ENCODE measurements at places on chromosomes 3 and 15.
A peak's percentile ranks its signal among the peaks of the same experiment; 100 is the strongest.

GRCh38 chr15:71530116-71530515 lies 280.2 kb upstream of the NR2E3 start:
- ATAC-seq, result no peak

- no peak for ATAC-seq
Measured at GRCh38 chr3:41209646-41210045, 10.3 kb downstream of the CTNNB1 start.

DNA sequence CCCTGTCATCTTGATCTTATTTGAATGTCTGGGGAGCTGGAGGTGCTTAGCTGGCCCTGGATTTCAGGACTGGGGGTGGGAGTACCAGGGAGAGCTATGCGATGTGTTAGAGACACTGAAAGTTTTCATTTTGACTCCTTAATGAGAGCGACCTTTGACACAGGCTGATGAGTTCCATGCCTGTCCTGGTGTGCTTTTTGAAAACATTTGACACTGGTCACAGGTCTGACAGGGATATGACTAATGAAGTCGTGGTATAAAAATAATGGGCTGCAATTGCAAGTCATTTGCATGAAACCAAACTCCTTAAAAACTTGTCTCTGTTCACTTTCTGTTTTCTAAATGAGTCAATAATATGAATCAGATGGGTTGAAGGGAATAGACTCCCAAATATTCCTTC lies 81.9 kb downstream of the MECOM start:
- ATAC-seq, result peak; percentile 41

GRCh38 chr3:177282119-177282655 lies 84.9 kb upstream of the TBL1XR1 start:
- no peak for ATAC-seq

DNA sequence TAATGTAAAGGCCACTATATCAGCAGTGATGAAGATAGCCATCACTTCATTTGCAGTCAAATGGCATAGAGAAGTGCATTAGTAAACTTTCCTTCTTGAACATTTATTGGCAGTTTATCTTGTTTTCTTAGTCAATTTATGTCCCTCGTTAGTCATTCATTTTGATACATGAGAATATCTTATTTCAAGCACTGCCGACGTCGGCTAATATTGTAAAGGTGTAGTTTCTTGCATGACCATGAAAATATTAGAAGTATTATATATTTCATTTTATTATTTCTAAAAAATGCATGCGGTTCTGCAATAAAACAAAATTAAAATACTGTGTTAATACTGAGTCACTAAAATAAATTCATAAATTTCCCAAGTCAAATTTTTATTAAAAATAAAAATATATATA lies 751.6 kb upstream of the ROBO1 start:
- no peak for ATAC-seq

DNA sequence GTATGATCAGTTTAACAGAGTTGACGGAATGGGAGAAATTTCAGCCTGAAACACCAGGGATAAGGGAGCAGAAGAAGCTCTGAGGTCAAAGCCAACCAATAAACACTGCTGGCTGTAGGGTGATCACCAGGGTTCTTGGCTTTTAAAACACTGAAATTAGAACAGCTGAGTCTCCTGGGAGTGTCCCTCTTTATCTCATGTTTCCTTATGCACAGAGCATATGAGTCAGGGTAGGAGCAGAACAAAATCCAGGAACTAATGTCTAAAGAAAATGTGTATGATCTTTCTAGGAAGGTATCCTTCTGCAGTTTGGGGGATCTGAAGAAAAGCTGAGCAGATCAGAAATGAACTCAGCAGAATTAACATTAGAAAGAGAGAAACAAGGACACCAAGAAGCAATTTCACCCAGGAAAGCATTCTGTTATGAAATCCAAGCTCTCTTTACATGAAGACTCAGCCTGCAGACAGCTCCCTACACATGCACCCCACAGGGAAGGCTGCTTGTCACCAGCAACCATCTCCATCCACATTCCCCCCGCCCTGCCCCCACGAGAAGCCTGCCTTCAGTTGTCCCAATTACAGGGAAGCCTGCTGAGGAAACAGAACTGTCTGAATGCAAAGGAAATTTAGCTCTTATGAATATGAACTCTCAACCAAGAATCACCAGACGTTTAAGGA lies 469.7 kb downstream of the PDCD6IP start:
- ATAC-seq, result no peak

DNA sequence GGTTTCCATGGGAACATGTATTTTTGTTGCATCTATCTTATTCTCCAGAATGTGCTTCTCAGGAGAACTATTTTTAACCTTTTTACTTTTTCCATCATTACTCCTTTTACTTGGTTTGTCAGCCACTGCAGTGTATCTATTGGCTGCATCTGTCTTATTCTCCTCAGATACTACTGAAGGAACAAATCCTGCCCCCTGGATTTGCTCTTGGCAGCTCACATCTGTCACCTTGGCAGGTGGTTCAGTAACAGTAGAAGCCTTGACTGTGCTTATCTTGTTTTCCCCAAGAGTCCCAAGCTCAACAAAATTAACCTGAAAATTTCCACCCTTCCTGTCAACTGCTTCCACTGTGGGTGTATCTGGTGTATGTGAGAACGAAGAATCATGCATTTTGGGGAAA lies 106.0 kb downstream of the MAP4 start:
- ATAC-seq, result no peak

- no peak for ATAC-seq
Measured at GRCh38 chr3:195774917-195775316, 36.8 kb downstream of the MUC4 start.

GRCh38 chr3:197811343-197811742 lies 20.3 kb downstream of the LRCH3 start:
- ATAC-seq, result no peak

- no peak for ATAC-seq
Measured at GRCh38 chr3:137807998-137808397, 43.9 kb downstream of the SOX14 start.

DNA sequence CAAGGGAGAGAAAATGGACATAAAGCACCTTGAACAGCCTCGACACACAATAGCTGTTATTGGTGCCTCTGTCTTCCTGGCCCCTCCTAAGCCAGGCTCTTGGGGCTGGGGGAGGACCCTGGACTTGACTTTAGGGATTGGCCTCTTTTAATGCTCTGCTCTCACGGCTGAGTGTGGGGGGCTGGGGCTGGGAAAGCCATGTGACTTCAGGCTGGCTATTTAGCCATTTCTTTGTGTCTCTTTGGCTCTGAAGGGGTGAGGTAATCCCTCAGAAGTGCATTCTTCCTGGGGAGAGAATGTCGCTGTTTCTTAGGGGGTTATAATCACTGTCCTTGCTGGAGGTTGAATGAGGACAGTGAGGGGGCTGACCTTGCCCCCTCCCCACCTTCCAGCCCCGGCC lies 26.2 kb downstream of the MAGEF1 start:
- ATAC-seq, result no peak

GRCh38 chr3:69983546-69984265 lies 15.8 kb upstream of the SAMMSON start:
- no peak for ATAC-seq

GRCh38 chr3:178434206-178434805 lies 101.9 kb upstream of the KCNMB2 start:
- ATAC-seq, result no peak

DNA sequence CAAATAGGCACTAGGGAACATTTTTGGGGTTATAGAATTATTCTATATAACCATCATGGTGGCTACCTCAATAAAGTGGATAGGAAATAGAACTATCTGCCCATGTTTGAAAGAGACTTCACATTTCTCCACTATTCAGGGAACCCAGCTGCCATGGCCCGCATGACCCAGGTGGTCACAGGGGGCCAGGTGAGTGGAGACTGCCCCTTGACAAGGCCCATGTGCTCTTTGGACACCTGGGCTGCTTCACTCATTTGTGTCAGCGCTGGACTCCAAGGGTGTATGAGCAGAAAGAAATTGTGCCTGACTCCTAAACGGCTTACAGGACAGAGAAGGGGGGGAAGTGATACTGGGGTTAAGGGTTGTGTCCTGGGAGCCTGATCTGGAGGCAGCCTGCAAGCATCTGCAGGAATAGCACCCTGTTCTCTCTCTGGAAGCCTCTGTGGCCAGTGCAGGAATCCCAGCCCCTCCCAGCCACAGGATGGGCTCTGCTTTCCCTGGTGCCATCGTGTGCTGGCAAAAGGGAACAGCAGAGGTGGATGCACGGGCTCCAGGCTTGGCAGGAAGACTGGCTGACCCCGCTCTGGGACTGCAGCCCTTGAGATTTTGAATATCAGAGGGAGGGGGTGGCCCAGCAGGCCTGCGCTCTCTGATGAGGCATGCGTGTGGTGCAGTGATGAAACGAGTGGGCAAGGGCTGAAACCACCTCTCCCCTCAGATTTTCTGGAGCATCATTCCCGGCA lies 9.1 kb upstream of the C3orf22 start:
- ATAC-seq, result no peak

GRCh38 chr3:16807391-16807790 lies 77.4 kb upstream of the PLCL2 start:
- ATAC-seq, result no peak

DNA sequence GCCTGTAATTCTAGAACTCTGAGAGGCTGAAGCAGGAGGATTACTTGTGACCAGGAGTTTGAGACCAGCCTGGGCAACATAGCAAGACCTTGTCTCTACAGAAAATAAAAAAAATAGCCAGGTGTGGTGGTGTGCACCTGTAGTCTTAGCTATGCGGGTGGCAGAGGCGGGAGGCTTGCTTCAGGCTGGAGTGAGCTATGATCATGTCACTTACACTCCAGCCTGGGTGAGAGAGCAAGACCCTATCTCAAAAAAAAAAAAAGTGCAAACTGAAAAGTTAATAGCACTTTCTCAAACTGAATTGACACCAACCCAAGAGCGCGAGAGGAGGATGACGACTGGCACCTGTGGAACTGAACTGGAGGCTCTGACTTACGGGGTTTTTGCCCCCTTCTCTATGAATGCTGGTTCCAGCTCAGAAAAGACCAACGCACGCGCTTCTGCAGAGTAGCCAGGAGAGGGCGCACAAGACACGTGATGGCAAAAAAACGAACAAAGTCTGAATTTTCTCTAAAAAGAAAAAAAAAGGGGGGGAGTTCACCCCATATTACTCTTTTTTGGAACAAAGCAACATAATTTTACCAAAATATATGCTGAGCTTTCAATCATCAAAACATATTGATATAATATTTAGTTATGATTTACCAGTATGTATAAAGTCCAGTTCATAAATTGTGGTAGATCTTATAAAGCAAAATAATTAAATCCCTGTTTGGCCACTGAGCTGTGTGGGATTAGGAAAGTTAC lies 23.7 kb downstream of the CFAP92 start:
- ATAC-seq, result no peak

DNA sequence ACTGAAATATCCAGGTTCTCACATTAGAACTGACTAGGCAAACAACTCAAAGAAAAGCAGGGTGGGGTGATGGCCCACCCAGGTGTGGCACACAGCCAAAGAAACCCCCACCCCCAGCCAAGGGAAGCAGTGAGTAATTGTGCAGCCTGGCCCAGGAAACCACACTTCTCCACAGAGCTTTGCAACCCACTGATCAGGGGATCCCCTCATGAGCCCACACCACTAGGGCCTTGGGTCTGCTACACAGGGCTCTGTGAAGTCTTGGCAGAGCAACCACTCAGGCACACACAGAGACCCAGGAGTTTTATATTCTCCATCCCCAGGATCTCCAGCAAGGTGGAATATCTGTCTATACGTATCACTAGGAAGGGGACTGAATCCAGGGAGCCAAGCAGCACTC lies 22.2 kb upstream of the TRIM42 start:
- ATAC-seq, result no peak

DNA sequence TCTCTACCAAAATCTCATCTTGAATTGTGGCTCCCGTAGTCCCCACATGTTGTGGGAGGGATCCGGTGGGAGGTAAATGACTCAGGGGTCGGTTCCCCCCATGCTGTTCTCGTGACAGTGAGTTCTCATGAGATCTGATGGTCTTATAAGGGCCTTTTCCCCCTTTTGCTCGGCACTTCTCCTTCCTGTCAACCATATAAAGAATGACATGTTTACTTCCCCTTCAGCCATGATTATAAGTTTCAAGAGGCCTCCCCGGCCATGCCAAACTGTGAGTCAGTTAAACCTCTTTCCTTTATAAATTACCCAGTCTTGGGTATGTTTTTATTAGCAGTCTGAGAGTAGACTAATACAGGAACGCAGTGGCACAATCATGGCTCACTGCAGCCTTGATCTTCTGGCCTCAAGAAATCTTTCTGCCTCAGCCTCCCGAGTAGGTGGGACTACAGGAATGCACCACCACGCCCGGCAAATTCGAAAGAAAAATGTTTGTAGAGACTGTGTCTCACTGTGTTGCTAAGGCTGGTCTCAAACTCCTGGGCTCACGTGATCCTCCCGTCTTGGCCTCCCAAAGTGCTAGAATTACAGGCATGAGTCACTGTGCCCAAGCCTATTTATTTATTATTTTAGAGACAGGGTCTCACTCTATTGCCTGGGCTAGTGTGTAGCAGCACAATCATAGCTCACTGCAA lies 101.0 kb downstream of the ATP10A start:
- ATAC-seq, result no peak

DNA sequence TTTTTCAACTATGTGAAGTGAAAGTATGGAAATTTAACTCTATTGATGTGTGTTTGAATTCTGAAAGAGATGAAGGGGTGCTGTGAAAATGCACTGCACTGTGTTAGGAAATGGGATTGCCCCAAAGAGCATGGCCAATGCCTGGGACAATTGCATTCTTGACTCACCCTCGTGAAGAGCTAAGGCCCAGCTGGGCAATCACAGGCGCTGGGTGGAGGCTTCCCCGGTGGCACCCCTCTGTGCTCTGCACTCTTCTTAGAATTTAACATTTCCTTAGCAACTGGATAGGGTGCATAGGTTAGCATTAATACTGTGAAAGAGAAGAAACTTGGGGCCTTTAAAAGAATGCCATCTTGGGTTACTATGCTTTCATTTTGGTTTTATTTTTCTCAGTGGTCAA lies 179.9 kb upstream of the GOLIM4 start:
- no peak for ATAC-seq

- ATAC-seq, result no peak
Measured at GRCh38 chr3:10322352-10322710, 1.4 kb upstream of the SEC13 start.

GRCh38 chr15:58605931-58606530 lies 143.5 kb downstream of the ADAM10 start:
- ATAC-seq, result no peak

DNA sequence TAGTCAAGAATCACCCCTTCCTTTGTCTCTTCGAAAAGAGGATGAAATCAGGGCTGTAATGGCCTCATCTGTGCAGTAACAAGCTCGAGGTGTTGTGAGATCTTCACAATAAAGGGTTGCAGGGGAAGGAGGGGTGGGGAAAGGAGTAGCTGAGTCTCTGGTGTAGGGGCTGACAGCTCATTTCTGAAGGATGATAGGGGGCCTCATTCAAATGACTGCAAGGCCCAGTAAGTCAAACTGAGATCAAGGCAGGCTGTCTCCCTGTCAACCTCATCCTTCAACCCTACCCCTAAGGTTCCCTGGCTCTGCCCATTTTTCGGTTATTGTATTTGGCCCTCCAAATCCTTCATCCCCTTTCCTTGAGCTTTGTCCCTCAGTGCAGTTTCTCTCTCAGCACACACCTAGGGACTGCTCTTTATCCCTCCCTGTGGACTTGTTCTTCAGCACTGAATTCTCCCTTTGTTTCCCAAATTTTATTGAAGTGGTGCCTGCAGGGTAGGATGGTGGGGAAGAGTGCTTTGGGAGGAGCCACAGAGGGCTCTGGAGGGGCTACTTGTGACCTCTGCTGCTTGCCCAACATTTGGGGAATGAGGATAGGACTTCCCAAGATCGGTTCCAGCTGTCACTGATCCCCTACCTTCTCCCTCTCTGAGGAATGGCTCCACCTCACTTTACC lies 38.1 kb downstream of the ZNF589 start:
- ATAC-seq, result no peak

- ATAC-seq, result no peak
Measured at GRCh38 chr15:55403531-55403930, 4.6 kb downstream of the CCPG1 start.

GRCh38 chr15:71634820-71635560 lies 175.4 kb upstream of the NR2E3 start:
- no peak for ATAC-seq

Measured in stimulated activated memory B cell treated with anti-CD40 and anti-IgM and Interleukin-4, amounts not matched to agents 10 μg/mL and 1 μg/mL and 100 μg/mL, for 72 hours (primary cell).